Stimulated activated CD8-positive, alpha-beta memory T cell treated with anti-CD3 and anti-CD28 coated beads, Interleukin-7, amount 100 ng/mL, for 1 hour (primary cell): ENCODE measurements at places on chromosomes 3 and 15.

DNA sequence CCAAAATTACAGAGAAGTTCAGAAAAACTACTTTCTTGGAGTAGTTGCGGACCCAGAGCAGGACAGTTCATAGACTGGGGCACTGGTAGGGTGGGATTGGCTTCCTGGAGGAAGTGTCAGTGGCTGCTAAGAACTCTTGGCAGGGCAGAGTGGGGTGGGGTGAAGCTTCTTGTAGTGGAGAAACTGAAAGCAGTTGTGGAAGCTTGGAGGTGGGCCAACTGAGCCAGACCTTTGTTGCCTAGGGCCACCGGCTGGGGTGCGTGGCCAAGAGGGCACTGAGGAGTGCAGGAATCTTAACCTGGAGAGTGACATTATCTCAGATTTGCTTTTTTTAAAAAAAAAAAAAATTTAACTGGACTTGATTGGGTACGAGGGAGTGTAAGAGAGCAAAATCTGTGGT lies 3.1 kb downstream of the KAT2B start:
- no peak for DNase-seq

DNA sequence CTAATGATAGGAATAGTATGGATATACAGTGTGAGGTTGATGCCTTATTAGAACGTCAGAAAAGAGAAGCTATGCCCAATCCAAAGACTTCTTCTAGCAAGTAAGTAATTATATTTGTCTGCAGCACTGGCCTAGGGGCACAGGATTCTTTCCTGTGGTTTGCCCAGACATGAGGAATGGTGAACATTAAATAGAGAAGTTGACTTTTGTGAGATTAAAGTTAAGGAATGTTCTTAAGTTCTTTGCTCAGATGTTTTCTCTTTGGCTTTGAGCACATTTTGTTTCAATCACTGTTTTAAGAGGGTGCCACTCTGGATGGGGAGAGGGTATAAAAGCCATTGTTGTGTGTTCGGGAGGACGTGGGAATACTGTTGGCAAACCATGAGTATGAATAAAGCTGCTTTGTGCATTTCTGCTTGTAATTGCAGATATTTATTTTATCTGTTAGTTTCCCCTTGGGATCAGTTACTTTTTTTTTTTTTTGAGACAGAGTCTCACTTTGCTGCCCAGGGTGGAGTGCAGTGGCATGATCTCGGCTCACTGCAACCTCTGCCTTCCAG lies 8.3 kb downstream of the KIF23 start:
- DNase-seq = no peak

DNA sequence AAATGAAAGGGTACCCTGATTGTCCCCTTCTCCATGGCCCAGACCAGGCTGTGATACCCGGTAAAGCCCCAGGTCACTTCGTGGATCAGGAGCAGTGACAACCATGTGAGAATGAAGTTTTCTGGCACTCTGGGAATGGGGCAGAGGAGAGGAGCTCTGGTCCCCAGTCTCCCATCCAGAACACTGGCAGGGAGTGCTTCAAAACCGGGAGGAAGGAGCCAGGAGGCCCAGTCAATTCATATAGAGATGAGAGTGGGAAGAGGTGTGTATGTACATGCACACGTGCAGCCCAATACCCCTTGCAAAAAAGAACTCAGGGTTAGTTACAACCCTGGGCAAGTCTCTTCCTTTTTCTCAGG lies 101.4 kb upstream of the TLE3 start:
- DNase-seq = no peak

GRCh38 chr3:174347474-174348138 lies 511.5 kb upstream of the NAALADL2 start:
- no peak for DNase-seq

DNA sequence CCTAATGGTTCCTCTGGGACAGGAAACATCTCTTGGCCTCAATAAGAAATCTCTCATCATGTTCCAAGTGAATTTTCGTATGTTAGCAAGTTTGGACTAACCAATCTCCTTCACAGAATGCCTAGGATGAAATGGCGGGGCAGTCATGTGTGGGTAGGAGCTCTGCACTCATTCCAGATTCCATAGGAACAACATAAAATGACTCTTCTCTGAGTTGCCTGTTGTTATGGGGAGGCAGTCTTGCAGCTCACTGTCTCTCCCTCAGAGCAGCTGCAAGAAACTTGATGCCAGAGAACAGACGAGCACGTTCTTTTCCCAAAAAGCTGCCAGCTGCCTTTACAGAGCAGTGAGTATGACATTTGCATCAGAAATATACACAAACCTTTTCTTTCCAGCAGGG lies 34.1 kb downstream of the SPATA12 start:
- DNase-seq = no peak

- DNase-seq = no peak
These were observed 37.4 kb downstream of the CPN2 start for GRCh38 chr3:194313560-194314387.

DNA sequence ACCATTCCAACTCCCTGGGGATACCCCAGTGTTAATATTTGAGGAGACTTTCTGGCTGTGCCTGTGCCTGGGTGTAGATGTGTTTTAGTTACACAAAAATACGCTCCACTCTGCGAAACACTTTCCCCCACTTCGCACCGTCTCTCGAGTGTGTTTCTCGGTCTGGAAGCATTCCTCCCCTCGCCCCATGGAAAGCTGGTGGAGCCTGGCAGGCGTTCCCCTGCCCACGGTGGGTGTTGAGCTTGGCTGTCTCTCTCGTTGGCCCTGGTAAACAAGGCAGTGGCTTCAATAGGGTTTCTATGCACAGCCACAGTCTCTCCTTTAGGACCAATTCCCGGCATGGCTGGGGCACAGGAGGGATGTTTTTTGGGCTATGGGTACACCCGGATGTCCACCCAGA lies 19.3 kb downstream of the IQSEC1 start:
- no peak for DNase-seq

- no peak for DNase-seq
These were observed 4.5 kb upstream of the USP19 start for GRCh38 chr3:49124991-49125670.

DNA sequence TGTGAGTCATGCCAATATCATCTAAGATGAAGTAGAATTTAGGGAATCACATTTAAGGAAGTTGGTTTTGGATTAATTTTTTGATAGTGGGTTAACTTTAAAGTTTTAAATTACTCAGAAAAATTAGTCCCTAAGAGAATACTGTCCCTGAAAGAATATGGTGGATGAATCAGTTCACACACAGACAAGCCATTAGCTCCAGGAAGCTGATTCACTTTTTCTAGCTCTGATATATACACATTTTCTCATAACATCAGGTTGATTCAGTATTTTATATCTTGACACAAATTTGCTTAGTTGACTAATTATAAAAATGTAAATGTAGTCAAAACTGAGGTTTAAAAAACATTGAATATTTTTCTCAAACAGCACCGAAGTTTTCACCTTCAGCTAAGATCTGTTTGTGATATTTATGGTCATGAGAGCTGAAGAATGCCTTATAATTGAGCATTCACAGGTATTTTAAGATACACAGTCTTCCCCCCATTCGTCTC lies 55.1 kb downstream of the MYH15 start:
- no peak for DNase-seq

- DNase-seq = no peak
These were observed 44.6 kb downstream of the EEFSEC start for GRCh38 chr3:128197855-128198254.

GRCh38 chr3:165770781-165771180 lies 66.4 kb downstream of the BCHE start:
- DNase-seq = no peak

- DNase-seq = no peak
These were observed 21.8 kb downstream of the FBXO22 start for GRCh38 chr15:75925440-75925839.

DNA sequence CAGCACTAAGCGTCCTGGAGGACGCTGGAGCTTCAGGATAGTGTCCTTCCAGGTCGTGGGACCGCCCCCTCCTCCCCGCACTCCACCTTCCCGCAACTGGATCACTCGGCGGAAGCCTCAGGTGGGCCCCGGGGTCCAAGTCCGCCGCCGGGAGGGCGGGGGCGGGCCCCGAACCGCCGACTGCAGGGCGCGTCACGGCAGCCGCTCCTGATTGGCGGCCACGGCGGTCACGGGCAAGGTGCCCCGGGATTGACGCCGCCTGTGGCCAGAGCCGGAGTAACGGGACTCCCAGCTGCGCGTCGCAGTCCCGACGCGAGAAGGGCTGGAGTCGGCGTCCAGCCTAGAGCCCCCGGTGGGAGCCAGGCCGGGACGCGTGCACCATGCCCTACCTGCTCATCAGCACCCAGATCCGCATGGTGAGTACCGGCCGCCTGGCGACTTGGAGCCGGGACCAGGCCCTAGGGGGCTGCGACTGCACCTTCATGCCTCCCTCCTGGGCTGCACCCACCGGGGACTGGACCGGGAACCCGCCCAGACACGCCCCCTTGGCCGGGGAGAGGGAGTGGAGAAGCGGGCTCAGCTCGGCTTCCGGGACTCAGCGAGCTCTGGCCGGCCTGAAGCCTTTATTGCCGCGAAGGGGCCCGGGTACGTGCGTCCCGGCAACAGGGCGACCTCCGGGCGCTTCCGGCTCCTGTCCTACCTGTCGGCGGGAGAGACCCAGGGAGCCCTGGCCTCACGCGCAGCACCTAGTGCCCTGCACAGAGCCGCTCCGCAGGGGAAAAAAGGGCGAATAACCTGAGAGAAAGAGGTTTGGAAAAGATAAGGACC lies at the start of gene GCHFR:
Gene GCHFR (plus strand): TSS at position 268 of the 828 bp plus-strand sequence. CDS start 113 bp downstream, at position 381.
- no peak for DNase-seq

DNA sequence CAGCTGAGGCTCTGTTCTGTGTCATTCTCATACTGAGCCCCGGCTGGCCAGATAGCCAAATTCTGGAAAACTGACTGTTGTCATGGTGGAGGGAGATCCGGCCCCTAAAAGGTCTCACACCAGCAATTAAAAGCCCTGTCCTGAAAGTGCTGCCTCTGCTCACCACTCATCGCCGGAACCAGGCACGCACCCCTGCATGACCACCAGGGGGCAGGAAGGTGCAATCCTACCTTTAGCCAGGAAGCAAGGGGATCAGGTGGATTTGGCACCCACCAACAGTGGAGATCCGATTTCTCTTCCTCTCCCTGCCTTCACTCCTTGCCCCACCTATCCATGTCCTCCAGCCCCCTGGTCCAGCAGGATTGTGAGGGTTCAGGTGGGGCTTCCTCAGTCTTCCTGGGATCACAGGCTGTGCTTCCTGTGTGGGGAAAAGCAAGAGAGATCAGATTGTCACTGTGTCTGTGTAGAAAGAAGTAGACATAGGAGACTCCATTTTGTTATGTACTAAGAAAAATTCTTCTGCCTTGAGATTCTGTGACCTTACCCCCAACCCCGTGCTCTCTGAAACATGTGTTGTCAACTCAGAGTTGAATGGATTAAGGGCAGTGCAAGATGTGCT lies 16.1 kb upstream of the CACNA2D2 start:
- DNase-seq = peak; percentile 54

DNA sequence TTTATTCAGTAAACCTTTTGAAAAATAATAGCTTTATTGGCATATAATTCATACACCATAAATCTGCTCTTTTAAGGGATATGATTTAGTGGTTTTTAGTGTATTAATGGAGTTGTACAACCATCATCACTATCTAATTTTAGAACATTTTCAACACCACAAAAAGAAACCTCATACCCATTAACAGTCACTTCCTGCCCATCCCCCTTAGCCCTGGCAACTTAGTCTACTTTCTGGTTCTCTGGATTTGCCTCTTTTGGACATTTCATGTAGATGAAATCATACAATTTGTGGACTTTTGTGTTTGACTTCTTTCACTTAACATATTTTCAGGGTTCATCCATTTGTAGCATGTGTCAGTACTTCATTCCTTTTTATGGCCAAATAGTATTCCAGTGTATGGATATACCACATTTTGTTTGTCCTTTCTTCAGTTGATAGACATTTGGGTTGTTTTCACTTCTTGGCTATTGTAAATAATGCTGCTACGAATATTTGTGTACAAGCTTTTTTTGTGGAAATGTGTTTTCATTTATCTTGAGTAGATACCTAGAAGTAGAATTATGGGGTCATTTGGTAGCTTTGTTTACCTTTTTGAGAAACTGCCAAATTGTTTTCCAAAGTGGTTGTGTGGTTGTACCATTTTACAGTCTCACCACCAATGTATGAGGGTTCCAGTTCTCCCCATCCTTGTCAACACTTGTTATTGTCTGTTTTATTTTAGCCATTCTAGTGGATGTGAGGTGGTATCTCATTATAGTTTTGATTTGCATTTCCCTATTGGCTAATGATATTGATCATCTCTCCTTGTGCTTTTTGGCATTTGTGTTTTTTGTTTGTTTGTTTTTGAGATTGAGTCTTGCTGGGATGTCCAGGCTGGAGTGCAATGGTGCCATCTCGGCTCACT lies 45.8 kb downstream of the SMAD3 start:
- DNase-seq = no peak
